HTR-8/SVneo (cell line): ENCODE measurements at places on chromosomes 11 and 22.

- peak; percentile 56 for DNase-seq
Observed at GRCh38 chr22:31272522-31273446, 19.5 kb downstream of the PIK3IP1 start.

- no peak for DNase-seq
Observed at GRCh38 chr11:104678408-104678807, 219.9 kb downstream of the CASP12 start.

GRCh38 chr11:59800390-59801025 is 10.1 kb downstream of the MRPL16 start:
- no peak for DNase-seq

GRCh38 chr11:76392870-76393269 is 11.7 kb downstream of the GVQW3 start:
- DNase-seq, result no peak

DNA sequence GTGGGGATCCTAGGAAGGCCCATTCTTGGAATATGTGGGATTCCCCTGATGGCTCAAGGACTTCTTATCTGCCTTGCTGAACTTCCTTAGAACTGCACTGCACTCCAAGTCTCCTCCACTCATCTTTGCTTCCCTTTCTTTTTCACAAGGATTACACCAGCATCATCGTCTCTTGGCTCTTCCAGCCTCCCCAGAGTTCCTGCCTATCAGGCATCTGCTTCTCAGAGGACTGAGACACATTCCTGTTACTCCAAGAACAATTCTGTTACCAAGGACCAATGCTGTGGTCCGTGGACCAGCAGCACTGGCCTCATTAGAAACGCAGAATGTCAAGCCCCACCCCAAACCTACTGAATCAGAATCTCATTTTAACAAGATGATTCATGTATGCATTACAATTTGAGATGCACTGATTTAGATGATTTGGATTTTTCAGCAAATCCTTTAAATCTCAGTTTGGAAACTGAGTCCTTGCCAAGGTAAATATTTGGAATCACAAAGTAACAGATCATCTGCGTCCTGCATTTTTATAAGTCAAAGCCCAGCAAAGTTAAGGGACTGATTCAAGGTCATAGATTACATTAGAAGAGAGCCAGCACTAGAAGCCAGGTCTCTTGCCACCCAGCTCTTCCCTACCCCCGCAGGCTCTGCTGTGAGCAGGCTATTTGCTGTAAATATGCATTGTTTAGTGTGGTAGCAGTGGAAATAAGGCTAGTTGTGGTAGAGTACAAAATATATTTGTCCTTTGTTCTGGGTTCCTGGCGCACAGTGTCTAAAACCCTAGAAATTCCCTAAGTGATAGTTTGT is 110.9 kb downstream of the SWAP70 start:
- DNase-seq, result no peak

GRCh38 chr11:36381015-36381360 is 84.9 kb downstream of the PRR5L start:
- no peak for DNase-seq

DNA sequence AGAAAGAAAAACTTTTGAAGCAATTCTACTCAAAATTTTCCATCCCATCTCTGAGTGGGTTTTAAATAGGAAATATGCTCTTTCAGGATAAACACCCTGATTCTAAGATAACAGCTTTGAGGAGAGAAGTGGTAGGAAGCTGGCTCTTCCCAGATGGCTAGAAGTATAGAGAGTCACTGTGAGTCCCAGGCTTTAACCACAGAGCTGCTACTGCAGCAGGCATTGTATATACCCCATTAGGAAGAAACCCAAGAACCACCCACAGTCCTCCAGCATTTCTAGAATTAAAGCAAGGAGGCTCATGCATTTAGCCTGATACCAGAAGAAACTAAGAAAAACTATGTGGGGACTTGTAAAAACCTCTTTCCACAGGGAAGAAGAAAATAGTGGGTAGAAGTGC is 1405.6 kb upstream of the TENM4 start:
- DNase-seq, result no peak

- DNase-seq, result no peak
Observed at GRCh38 chr22:42287174-42287890, 16.9 kb upstream of the TCF20 start.

DNA sequence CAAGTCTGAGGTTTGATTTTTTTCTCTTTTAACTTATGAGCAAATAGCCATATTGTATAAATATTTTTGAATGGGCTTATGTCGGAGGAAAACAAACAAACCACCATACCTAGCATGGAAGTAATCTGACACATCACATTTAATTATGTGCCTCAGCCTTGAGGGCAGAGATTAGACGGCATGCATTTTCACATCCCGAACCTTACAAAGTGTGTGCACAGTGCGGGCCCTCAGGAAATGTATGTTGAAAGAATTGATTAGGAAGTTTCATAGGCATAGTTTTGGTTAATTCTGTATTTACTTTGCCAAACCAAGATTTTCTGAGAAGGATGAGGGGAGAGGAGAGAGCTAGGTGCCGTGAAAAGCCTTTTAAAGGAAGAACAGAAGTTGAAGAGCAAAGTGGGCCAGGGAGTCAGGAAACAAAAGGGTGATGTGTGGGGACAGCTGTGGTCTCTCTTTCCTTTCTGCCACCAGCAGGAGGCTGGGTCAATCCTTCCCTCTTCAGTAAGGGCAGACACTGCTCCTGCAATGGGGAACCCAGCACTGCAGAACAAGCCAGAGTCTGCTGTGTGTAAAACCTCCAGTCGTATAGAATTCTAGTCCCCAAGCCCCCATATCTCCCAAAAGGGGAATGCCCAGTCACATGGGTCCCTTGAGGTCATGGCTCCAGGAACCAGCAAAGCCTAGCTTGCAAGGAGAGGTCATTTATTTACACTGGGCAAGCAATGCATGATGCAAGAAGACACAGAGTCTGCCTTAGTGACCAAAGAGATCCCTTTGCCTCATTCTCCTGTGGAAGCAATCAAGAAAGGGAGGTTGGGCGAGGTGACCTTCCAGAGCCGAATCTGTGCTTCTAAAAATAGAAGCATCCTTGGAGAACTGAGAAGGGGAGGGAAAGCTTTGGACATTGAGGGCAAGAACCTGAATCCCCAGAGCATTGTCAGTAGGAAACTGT is 71.1 kb upstream of the OLFML1 start:
- no peak for DNase-seq

GRCh38 chr11:12224537-12224893 is 114.1 kb downstream of the MICAL2 start:
- peak; percentile 93 for DNase-seq

GRCh38 chr11:65013130-65013887 is 651 bp upstream of the ARL2 start:
- DNase-seq, result peak; percentile 87

DNA sequence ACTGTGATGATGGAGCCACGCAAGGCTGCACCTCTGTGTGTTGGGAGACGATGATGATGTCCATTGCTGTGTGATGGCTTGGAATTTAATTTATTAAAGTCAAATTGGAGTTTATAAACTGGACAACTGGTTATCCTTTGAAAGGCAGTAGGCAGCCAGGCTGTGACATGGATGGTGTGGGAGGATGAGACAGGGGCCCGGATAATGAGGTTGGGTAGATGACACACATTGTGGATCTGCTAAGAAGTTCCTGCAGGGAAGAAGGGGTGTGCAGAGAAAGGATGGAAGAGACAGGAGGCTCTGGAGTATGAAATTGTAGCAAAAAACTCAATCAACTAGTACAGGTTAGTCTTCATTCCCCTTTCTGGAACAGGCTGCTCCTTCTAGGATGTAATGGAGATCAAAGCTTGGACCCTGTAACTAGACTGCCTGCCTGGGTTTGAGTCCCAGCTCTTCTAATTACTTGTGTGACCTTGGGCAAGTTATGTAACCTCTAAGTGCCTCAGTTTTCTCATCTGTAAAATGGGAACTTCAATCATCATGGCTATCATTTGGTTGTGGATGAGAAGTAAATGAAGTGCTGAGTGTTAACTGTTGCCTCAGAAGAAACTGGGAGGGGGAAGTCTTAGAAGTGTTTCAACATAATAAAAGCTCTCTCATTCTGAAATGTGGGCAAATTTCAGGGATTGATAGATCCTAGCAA is 4.2 kb upstream of the HINFP start:
- DNase-seq, result no peak

DNA sequence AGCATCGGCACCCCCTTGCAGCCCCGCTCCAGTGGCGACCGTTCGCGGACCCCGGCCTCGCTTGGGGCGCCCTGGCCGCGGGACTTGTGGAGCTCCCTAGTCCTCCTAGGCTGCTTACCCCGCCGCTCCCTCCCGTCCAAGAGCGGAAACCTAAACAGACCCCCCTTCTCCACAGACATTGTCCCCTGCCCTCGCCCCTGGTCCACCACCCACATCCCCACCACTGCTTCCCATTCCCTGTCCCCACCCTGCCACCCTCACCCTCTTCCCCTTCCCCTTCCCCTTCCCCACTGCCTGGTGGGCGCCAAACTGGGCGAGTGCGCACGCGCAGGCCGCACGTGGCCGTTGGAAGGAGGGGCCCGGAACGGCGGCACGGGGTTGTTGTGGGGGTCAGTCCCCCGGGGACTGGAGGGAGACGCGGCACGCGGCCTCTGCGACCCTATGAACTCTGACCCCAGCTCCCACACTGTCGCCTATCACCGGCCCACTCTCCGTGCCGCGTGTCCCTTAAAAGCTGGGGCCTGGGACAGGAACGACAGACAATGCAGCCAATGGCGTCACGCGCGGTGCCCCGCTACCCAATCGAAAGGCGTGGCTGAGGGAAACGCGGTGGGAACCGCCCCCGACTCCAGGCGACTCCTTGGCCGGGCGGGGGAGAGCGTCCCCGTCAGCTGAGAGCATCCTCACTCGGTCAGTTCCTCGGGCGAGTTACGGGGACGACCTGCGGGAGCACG is at the start of gene SNX32:
TSS of gene SNX32 (plus strand) at position 667 of the 734 bp plus-strand sequence. CDS start 103 bp downstream, outside the sequence.
- DNase-seq, result peak; percentile 96

DNA sequence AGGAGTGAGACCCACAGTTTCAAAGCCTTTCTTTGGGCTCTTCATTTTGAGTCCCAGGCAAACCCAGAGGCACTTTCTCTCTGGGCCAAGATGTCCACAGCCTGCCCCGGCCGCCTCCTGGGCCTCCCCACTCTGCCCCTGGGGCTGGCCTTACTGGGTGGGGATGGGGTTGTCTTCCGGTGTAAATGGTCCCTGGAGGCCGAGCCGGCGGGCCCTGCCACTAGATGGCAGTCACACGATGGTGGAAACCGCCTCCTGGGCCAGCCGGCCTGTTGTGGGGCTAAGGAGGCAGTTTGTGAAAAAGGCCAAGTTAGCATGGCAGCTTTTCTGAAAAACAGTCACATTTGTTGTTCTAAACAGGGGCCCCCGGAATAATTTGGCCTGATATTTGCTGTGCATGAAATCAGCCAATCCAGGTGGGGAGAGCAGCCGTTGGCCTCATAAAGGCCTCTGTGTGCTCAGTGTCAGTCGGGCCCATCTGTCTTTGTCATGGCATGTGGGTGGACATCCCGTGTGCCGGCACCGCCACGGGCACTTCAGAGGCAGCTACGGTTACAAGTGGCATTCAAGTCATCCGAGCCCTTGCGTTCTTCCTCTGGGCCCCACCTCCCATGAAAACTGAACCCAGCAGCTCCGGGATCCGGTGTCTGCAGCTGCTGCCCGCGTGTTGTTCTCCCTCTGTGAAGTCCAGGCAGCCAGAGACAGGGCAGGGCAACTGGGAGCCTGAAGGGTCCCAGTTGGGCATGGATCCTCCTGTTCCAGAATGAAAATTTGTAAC is 6.5 kb downstream of the MRPL23 start:
- no peak for DNase-seq

- no peak for DNase-seq
Observed at GRCh38 chr11:93407777-93408401, 77.3 kb downstream of the DEUP1 start.

GRCh38 chr22:40534379-40535188 is 101.9 kb downstream of the MRTFA start:
- DNase-seq, result peak; percentile 24

DNA sequence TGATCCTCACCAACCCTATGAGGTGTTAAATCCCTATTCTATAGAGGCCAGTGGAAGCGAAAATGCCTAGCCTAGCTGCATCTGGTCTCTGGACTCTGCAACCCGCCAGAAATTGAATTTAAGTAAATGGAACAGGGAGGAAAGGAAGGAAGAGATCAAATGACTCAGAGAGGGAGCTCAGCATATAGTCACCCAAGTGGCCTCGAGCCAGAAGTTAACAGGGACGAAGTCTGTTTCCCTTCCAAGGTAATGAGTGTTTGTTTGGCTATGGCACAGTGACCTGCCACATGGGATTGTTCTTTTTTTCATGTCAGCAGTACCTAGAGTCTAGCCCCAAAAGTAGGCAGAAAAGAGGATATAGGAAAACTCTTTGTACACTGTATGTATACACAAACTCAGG is 66.3 kb downstream of the PAK1 start:
- peak; percentile 76 for DNase-seq

GRCh38 chr11:126332221-126332711 is 23.2 kb upstream of the ST3GAL4 start:
- peak; percentile 71 for DNase-seq

DNA sequence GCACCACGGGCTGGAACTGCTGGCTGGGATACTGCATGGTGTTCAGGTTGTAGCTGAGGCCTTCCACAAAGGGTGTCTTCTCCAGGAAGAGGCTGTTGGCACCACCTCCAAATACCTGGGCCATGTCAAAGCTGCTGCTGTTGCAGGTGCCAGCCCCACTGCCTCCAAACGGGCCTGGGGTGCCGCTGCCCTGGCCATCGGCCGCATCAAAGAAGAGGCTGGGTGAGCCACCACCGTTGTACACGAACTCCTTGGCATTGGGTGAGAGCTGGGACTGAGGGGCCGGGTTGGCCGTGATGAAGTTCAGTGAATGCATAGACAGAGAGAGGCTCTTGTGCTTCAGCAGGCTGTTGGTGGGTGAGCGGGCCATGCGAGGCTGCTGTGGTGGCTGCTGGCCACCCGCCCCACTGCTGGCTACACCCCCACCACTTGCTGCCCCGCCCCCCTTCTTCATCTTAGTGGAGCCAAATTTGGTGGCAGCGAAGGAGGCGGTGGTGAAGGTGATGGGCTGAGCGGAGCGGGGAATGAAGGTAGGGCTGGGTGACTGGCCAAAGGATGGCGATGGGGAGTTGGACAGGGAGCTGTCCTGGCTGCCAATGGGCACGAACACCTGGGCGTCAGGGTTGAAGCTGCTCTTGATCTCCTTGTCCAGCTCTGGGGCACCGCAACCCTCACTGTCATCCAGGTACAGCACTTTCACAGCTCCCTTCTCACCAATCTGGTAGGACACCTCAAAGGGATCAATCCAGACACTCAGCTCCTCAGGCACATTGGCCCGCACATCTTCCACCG is 10.1 kb downstream of the TOB2 start:
- DNase-seq, result no peak
